ENCODE measurements at places on chromosomes 13 and 19.

- DNase-seq, result no peak
These were observed 2193.1 kb downstream of the PCDH9 start for GRCh38 chr13:65036999-65037398.

GRCh38 chr13:32299893-32300292 lies 15.3 kb downstream of the ZAR1L start:
- DNase-seq, result no peak

DNA sequence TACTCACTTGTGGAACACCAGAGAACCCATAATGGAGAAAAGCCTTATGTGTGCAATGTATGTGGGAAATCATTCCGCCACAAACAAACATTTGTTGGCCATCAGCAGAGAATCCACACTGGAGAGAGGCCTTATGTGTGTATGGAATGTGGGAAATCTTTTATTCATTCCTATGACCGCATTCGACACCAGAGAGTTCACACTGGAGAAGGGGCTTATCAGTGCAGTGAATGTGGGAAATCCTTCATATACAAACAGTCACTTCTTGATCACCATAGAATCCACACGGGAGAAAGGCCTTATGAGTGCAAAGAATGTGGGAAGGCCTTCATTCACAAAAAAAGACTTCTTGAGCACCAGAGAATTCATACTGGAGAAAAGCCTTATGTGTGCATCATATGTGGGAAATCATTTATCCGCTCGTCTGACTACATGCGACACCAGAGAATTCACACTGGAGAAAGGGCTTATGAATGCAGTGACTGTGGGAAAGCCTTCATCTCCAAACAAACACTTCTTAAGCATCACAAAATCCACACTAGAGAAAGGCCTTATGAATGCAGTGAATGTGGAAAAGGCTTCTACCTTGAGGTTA lies 10.9 kb downstream of the ZNF549 start:
- DNase-seq, result no peak

- DNase-seq, result no peak
These were observed 138.0 kb downstream of the ITGBL1 start for GRCh38 chr13:101590479-101590878.

DNA sequence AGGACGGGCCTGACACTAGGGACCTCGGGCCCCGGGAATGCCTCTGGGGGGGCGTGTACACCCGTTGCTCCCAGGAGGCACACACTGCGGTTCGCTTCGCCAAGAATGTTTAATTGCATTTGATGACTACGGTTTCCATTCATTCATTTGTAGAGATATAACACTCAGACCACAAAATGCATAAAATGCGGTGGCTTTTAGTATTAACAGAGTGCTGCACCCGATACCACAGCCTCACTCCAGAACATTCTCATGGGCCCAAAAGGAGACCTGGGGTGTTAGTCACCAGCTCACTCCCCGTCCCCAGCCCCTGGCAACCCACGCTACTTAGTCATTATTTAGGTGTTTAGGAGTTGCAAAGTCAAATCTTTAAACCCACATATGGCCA lies 21.8 kb downstream of the HCN2 start:
- DNase-seq, result no peak

DNA sequence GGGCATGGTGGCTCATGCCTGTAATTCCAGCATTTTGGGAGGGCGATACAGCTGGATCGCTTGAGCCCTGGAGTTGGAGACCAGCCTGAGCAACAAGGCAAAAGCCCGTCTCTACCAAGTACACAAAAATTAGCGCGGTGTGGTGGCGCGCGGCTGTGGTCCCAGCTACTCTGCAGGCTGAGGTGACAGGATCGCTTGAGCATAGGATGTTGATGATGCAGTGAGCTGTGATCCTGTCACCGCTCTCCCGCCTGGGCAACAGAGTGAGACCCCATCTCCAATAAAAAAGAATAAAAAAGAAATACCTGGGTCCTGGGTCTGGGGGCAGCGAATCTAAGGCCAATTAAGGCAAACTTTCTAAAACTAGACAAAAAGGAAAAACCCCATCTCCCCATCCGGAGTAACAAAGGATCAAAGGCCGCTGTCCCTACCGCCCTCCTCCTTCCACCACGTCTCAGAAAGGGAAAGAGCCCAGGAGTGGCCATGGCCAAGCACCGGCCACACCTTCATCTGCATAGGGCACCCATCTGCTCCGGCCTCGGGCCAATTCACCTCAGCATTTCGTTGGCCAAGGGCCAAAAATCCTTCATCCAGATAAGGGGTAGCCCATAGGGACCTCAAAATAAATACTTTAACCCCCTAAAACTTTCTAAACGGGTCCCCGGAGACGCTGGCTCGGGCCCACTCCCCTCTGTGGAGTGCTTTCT lies 851 bp downstream of the ZNF320 start:
- no peak for DNase-seq

GRCh38 chr13:24127116-24127631 lies 33.3 kb upstream of the SPATA13 start:
- no peak for DNase-seq

- no peak for DNase-seq
These were observed 932.8 kb upstream of the SLITRK6 start for GRCh38 chr13:86731987-86732386.

DNA sequence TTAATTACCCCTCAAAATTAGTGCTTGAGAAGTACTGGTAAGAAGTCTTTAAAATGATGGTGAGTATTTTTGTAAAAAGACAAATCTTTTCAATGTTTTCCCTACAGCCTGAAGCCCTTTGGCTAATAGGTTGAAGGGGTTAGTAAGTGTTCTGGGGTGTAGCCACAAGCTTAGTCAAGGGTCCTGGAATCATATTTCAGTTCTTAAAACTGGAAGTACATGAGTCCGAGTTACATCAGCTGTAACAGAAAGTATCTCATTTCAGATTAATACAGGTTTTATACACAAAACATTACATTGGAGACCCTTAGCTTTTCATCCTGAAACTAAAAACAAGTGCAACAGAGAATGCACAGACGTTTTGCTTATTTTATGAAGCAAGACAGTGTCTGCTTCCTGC lies 52.7 kb upstream of the TEX29 start:
- no peak for DNase-seq

DNA sequence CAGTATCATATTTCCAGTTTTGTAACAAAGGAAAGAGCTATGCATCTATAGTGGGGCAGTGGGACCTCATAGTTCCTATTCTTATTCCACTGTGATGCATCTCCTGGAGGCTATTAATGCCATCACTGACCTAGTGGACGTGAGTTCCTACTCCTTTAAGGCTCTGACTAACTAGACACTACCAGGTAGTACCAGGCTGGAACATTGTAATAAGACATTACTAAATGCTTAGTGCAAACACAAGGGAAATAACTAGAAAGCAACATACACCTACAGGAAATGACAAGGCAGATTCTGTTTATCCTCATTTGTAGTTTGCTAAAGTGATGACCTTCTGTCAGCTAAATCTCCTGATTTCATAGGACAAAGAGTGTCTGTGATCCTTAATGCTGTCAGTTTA lies 192.5 kb downstream of the POSTN start:
- DNase-seq, result peak; percentile 3

GRCh38 chr19:18464646-18465045 lies 26.7 kb upstream of the ISYNA1 start:
- no peak for DNase-seq

DNA sequence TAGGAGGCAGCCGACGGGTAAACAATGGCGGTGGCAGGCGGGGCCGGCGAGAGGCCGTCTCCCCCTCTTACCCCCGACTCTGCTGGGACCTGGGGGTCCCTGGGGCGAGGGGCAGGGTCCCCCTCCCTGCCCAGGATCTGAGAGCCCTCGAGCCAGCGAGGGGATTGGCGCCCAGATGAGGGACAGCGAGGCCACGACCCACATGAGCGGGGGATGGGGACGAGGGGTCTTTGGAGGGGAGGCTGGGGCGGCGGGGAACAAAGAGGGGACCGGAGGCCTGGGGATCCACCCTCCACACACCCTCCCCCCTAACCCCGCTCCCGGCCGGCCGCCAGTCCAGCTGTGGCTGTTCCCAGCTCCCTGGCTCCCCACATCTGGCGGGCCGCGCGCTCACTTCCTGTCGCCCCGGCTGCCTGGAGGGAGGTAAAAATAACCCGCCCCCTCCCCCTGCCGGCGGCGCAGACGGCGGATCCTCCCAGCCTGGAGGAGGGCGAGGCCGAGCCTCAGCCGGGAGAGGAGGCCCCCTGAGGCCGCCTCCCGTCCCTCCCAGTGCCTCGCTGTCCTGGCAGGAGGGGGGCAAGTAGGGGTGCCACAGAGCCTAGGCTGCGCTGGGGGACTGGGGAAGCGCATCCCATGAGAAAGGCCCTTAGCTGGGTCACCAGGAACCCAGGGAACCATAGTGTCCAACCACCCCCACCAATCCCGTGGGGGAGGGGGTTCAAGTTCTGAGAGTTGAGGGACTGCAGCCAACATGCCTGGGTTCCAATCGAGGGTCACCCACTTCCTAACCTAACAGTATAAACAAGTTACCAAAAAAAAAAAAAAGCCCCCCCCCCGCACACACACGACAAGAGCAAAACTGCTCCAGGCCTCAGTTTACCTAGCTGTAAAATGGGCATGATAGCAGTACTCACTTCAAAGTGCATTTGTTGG lies 29.3 kb upstream of the NANOS3 start:
- DNase-seq, result peak; percentile 69

- peak; percentile 86 for DNase-seq
These were observed 7.7 kb downstream of the ARHGAP45 start for GRCh38 chr19:1074544-1075283.

DNA sequence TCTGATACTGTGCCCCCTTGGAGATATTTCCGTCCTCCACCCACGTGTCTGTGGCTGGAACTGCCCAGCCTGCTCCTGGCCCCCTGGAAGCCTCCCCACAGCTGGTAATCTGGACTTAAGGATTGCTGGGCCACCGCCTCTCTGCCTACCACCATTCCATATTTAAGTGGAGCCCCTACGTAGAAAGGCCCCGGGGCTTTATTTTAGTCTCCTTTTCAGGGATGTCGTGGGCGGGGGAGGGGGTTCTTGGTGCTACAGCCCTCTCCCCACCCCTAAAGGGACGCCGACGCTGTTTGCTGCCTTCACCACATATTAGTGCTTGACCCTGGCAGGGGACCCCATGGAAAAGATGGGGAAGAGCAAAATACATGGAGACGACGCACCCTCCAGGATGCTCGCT lies 2.7 kb upstream of the NOP53 start:
- DNase-seq, result no peak

DNA sequence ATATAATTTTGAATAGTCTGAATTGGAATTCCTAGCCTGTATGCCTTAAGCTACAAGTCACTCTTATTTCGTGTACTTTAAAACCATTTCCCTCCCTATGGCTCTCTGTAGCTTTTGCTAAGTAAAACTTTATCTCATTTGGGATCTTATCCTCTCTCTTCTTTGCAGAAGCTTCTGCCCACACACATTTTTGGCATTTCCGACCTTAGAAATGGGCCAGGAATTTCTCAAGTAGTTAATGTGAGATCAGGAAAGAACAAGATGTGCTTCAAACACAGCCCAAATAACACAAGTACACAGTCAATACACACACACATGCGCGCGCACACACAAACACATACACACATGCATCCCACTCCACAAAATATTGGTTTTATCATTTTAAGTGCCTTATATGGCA lies 931.0 kb upstream of the MIR17HG start:
- no peak for DNase-seq

DNA sequence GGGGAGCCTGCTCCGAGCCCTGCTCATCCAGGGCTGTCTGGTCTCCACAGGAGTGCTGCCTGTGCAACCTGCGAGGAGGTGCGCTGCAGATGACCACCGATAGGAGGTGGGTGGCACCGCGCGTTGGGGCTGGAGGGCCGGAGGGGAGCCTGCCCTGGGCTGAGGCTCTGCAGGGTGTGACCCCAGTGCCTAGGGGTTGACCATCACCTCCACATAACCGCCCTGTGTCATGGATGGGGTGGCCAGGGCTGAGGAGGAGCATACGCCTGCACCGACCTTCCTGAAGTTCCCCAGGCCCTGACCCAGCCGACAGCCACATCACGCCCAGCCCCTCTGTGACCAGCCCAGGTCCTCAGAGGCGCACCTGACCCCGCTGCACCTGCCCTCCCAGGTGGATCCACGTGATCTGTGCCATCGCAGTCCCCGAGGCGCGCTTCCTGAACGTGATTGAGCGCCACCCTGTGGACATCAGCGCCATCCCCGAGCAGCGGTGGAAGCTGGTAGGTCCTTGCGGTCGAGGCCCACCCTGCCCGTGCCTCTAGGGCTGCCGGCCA lies 168.7 kb downstream of the KDM4B start:
- DNase-seq, result no peak

DNA sequence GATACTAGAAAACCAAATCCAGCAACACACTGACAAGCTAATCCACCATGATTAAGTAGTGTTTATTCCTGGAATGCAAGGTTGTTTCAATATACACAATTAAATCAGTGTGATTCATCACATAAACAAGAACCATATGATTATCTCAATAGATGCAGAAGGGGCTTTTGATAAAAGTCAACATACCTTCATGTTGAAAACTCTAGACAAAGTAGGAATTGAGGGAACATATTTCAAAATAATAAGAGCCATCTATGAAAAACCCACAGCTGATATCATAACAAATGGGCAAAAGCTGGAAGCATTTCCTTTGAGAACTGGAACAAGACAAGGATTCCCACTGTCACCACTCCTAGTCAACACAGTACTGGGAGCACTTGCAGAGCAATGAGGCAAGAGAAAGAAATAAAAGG lies 213.6 kb upstream of the CSNK1A1L start:
- no peak for DNase-seq

- DNase-seq, result peak; percentile 41
These were observed 15.5 kb downstream of the PGLS start for GRCh38 chr19:17526922-17527321.

Data from Jurkat, Clone E6-1 (cell line).